ENCODE measurements at places on chromosomes 3 and 15.

DNA sequence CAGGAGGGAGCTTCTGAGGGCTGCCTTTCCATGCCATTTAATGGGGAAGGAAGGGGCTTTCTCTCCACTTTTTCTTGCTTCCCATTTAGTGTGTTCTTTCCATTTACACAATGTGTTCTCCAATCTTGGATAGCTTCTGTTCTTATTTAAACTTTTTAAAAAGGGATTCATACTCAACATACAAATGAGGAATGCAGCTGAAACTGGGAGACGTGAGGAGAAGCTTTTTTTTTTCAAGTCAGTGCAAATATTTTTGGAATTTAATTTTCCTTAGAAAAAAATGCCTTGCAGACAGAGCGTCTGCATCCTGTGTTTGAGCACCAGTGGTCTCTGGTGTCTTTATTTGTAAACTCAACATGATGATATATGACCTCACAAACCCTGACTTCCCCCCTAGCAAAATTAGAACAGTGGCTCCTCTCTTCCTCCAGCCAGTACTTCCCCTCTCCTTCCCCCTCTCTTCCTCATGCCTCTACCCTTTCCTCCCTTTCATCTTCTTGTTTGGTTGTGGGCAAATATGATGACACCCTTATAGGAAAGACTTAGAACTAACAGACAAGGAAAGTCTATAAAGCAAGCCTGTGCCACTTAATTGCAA, 48.1 kb upstream of the PCSK6 start:
- no peak for DNase-seq

- no peak for DNase-seq
These were observed 461.0 kb upstream of the GBE1 start for GRCh38 chr3:82222401-82222800.

DNA sequence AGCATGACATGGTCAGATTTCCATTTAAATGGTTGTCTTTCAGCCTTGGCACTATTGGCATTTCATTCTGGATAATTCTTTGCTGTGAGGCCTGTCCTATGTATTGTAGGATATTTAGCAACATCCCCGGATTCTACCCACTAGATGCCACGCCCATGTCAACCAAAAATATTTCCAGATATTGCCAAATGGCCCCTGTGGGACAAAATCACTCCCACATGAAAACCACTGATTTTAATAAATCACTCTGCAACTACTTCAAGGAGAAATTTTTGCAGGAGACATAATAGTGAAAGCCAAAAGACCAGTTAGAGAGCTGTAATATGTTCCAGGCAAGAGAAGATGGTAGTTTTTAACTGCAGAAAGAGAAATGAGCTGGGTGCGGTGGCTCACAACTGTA, 55.9 kb upstream of the RARB start:
- DNase-seq, result no peak

- DNase-seq, result no peak
These were observed 10.2 kb downstream of the TADA3 start for GRCh38 chr3:9781978-9782603.

DNA sequence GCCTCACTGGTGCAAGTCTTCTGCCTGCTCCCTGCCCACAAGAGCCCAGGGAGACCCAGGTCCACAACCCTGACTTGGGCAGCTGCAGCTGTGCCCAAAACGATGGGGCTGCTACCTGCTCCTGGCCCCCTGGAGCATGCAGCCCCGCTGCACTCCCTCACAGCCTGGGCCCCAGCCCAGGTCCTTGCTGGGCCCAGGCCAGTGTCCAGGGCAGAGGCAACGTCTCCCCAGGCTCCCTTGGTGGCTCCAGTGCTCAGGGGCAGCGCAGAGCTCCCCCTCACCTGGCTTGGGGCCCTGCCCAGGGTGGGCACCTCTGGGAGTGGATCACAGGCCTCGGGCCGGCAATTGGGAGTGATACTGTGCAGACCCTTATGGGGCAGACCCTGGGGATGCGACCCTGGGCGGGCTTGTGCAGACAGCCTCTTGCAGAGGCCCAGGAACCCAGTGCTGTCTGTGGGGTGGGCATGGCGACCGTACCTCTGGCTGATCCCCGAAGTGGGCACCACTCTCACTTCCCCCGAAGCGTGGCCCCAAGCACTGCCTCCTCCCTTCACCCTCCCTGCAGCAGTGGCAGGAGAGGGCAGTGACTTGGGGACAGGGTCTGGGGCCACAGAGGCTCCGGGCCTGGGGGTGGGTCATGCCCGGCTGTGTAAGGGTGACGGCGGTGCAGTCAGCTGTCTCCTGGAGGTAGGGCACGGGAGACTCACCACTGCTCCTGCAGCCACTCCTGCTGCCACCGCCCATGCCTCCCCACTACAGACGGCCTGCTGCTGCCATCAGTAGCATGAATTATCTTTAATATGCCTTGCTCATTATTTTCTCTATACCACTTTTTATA, 255.9 kb downstream of the DOCK3 start:
- no peak for DNase-seq

DNA sequence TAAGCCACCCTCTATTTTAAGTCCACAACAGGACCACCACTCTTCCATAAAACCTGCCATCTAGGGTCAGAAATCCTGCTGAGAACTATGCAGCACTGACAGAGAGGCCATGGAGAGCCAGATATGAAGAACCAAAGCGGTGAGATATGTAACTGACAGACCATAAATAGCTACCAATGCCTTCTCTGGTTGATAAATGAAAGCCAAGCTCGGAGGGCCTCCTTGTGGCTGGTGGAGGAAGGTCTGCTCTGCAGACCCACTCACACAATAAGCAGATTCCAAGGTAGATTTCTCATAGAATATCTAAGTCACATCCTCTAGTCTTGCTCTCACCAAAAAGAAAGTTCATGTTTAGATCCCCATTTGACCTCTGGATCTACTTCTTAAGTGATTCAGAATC, 38.9 kb downstream of the RYK start:
- DNase-seq, result peak; percentile 29

GRCh38 chr15:20386198-20386597, 155.4 kb downstream of the GOLGA6L6 start:
- DNase-seq, result no peak

- no peak for DNase-seq
These were observed 14.8 kb downstream of the LOXL1 start for GRCh38 chr15:73941044-73941443.

DNA sequence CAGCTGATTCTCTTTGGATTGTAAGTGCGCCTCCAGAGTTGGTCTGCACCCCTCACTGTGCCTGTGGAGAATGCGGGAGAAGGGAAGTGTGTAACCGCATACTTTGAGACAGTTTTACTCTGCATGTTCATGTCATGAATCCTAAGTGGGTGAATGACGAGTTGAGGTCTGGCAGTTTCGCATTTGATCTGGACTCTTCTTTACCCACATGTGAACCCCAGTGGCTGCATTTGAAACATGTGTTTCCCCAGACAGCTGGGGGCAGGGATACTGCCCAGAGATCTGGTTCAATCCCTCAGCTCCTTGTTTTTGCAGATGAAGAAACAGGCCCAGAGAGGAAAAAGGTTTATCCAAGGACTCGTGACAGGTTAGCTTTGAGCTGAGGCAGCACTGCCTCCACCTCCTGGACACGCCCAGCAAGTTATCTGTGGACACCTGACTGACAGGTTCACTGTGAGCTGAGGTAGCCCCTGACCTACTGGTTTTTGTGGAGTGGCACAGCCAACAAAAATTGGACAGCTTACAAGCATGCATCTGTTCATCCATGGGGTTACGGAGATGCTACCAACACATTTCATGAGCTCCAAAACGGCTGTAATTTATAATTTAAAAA, 207.3 kb downstream of the XXYLT1 start:
- DNase-seq, result peak; percentile 59

- peak; percentile 46 for DNase-seq
These were observed at the start of gene IQSEC1 for GRCh38 chr3:13073326-13074005. TSS of gene IQSEC1 (minus strand) at chr3:13073429. CDS start at chr3:13073014, 415 bp downstream.

- DNase-seq, result no peak
These were observed 33.4 kb downstream of the SLCO3A1 start for GRCh38 chr15:91886878-91887277.

- DNase-seq, result no peak
These were observed 449.2 kb downstream of the CNTN3 start for GRCh38 chr3:74165211-74165610.

GRCh38 chr3:160009525-160009924, 20.9 kb downstream of the IL12A start:
- DNase-seq, result no peak

- no peak for DNase-seq
These were observed 20.7 kb upstream of the SPESP1 start for GRCh38 chr15:68909601-68910100.

- no peak for DNase-seq
These were observed 56.5 kb upstream of the GATA2 start for GRCh38 chr3:128549283-128550112.

GRCh38 chr15:73258271-73259108, 110.3 kb downstream of the HCN4 start:
- DNase-seq, result no peak

- DNase-seq, result no peak
These were observed 155.0 kb upstream of the SUCLG2 start for GRCh38 chr3:67809370-67809935.

DNA sequence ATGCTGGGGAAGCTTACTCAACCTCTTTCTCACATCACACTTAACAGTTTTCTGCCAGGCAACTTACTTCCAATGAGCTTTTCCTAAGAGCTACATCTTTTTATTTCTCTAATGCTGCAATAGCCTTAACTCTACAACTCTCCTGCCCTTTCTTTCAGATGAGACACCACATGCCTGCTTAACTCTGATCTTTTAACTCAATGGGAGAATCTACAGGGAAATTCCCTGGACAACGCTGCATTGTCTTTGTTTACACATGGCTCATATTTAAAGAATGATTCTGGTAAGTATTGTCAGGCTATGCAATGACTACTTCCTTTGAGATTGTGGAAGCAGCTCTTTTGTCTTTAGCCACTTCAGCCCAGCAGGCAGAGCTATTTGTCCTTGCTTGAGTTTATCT, 353.1 kb upstream of the BCHE start:
- no peak for DNase-seq

DNA sequence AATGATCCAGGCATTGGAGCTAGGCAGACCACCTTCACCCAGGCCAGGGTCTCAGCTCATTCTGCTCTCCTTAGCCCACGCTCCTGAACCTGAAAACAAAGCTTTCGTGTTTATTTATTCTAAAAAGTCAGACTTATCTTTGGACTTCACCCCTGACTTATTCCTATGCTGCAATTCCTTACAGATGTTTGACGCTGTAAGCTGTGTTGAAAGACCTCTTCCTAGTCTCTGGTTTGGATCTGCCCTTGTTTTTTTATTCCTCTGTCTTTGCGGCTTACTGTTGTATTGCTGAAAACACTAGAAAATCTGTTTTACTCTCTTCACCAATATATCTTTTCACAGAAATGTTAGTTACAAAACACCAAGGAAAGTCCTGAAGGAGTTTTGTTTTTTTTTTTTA, 40.5 kb upstream of the LDHAL6B start:
- DNase-seq, result peak; percentile 15
